HS-5 (cell line): ENCODE measurements at places on chromosomes 2 and 18.

DNA sequence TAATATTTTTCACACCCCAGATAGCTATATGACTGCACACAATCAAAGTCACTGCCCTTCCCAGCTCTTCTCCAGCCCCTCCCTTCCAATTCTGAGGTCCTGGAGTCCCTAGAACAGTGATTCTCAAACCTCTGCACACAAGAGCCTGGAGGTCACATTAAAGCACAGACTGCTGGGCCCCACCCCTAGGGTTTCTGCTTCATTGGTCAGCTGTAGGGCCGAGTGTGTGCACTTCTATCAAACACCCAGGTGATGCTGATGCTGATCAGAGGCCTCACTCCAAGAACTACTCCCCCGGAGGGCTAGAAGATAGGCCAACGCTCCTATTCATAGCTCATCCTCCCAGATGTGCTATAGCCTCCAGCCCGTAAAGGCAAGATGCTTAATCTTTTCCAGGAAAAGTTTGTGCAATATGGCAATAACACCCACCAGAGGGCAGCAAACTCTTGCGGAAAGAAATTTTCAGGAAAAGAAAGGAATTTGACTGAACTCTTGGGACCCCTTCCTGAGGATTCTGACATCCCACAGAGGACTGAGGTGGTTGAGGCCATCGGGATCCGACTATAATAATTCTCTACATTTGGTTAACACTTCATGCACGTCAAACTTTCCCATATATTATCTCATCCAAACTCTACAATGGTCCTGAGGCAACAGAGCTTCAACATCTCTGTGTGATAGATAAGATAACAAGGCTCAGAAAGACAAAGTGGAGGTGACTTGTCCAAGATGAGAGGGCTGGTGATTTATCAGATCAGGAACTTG lies 194.2 kb upstream of the PKDCC start:
- DNase-seq, result peak; percentile 53

DNA sequence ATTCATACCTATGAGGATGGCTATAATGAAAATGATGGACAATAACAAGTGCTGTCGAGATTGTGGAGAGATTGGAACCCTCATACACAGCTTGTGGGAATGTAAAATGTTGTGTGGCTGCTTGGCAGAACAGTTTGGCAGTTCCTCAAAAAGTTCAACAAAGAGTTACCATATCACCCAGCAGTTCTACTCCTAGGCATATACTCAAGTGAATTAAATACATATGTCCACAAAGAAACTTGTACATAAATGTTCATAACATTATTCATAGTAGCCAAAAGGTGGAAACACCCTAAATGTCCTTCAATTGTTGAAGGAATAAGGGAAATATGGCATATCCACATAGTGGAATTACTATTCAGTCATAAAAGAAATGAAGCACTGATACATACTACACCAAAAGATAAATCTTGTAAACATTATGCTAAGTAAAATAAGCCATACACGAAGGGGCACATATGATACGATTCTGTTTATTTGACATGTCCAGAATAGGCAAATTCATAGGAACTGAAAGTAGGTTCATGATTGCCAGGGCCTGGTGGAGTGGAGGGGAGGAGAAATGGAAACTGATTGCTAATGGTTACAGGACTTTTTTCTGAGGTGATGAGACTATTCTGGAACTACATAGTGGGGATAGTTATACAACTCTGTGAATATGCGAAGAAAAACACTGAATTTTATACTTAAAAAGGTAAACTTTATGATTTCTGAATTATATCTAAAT lies 92.1 kb downstream of the ADAM23 start:
- no peak for DNase-seq

- no peak for DNase-seq
These were observed 28.9 kb upstream of the C2orf15 start for GRCh38 chr2:99112617-99113016.

DNA sequence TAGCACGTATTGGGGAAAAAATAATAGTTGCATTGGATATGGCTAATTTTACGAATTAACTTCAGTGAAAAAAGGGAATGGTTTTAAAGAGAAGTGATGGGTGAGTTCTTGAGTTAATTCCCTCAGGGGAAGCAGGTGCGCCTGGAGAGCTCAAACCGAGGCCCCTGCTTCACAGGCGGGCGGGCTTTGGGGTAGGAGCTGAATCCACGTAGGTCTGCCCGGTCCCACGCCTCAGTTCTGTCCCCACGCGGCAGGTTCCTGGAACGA lies 44.1 kb downstream of the GORASP2 start:
- no peak for DNase-seq

- DNase-seq, result no peak
These were observed 50.6 kb downstream of the TTC32 start for GRCh38 chr2:19851116-19851695.

DNA sequence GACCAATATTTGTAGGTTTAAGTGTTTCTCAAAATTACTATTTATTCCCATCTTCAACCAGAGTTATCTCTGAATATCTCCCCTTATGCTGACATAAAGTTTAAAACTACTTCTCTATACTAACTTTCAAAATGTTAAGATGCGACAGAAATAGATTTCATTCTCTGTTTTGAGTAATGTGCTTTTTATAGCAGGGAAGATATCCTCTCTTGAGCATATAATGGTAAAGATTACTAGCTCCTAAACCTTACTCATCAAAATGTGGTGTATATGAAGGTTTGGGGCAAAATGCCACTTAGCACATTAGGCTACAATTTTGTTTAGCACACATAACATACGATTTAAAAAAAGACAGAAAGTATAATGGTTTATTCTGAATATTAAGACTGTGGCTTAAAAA lies 54.4 kb downstream of the CWC22 start:
- no peak for DNase-seq

GRCh38 chr18:79070486-79070885 lies 1.3 kb downstream of the ATP9B start:
- no peak for DNase-seq
